Stimulated activated CD4-positive, alpha-beta T cell treated with anti-CD3 and anti-CD28 coated beads, Interleukin-1b, Interleukin-23, amount 100 ng/mL, for 4 hours (primary cell): ENCODE measurements at places on chromosomes 11 and 22.

DNA sequence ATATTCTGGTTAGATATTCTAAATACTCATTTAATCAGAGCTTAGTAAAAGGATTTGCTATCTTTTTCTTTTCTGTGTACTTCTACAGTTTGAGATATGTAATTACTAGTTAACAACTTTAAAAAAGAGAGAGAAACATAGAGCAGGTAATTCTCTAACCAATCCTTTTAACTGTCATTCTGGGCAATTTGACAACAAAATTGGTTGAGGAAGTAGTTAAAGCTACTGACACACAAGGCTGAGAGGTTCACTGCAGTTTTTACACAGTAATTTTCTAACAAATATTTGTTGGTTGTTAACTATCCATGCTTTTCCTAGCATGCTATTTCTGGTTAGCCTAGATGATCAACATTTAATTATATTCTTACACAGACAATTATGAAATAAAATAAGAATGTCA, 3.6 kb downstream of the SOX6 start:
- DNase-seq, result no peak

- DNase-seq, result peak; percentile 18
Observed at GRCh38 chr11:13963169-13963948, 836 bp downstream of the SPON1 start.

DNA sequence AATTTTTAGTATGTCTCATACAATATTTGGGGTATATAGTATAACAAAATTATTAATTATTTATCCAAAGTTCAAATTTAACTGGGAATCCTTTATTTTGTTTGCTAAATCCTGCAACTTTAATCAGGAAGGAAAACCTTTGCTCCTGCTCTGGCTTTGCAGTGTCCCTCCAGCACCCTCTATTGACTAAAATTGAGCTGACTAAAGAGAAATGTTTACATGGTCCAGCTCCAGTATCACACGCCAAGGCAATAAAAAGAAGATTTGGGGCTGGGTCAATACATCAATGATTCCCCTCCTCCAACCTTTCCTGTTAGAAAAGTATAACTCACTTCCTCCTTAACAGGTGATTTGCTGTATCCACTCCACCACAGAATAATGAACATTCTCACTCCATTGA, 153.0 kb upstream of the LRRC4C start:
- no peak for DNase-seq

- no peak for DNase-seq
Observed at GRCh38 chr11:11247086-11247485, 106.0 kb downstream of the CSNK2A3 start.

- no peak for DNase-seq
Observed at GRCh38 chr11:393219-394033, 583 bp upstream of the PKP3 start.

DNA sequence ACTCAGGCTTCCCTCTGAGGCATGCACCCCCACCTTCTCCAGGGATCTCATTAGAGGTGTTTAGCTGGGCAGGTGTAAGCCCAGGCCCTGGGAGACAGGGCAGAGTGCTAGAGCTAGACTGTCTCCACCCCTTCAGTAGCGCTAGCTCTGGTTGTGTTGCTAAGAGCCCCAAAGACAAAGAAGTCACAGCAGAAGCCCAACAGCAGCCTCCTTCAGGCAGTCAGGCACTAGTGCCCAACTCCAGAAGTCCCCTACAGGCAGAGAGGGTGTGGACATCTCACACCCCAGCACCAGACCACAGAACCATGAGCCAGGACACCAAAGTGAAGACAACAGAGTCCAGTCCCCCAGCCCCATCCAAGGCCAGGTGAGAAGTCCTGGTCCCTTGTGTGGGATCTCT, at the start of gene CNGA4:
CNGA4 (plus strand) TSS at position 188 of the 400 bp plus-strand sequence; CDS start at position 306, 118 bp downstream.
- DNase-seq, result no peak
